ENCODE measurements at places on chromosomes 12 and 14.
A peak's percentile ranks its signal among the peaks of the same experiment; 100 is the strongest.

GRCh38 chr14:51419685-51420084 lies 179.6 kb downstream of the TMX1 start:
- DNase-seq, result peak; percentile 20

- no peak for DNase-seq
Observed at GRCh38 chr12:95784286-95784685, 6.3 kb downstream of the NTN4 start.

GRCh38 chr12:55728186-55728938 lies 447 bp downstream of the CD63 start:
- no peak for DNase-seq

GRCh38 chr12:45969084-45969483 lies 21.3 kb downstream of the SCAF11 start:
- no peak for DNase-seq
